ENCODE measurements at places on chromosomes 4 and X.
A peak's percentile ranks its signal among the peaks of the same experiment; 100 is the strongest.

DNA sequence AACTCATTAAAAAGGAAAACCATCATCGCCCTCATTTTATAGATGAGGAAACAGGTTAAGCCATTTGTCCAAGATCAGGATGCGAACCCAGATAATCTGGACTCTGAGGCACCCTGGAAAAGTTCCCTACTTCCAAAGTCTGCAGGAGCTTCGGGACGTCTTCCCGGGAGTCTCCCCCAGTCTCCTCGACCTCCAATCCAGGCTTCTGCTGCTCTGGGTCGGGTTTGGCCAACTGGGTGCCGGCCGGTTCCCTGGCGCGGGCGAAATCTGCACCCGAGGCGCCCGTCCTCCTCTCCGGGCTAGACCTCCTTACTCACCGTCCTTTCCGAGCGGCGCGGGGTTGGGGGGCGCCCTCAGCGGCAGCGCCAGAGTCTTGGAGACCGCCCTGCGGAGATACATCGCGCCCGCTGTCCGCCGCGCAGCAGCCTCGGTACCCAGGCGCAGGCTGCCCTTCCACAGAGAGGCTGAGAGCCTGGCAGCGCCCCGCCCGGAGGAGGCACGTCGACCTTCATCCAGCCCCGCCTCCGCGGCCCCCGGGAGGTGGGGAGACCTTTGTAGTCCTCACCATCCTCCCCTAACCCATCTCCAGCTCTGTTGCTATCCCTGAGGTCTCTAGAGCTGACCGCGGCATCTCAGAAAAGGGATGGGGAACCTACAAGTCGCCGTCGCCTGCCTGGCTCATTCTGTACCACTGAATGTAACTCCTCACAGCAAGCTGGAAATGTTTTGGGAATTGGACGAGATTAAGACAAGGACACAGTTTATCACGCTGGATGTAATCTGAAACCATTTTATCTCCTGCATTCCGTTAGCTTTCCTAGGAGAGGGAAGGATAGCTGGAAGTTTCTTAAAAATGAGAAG is at the start of gene MGARP:
Gene MGARP (minus strand): TSS at position 466 of the 861 bp plus-strand sequence. CDS start 67 bp downstream, at position 399.
- peak; percentile 28 for DNase-seq

DNA sequence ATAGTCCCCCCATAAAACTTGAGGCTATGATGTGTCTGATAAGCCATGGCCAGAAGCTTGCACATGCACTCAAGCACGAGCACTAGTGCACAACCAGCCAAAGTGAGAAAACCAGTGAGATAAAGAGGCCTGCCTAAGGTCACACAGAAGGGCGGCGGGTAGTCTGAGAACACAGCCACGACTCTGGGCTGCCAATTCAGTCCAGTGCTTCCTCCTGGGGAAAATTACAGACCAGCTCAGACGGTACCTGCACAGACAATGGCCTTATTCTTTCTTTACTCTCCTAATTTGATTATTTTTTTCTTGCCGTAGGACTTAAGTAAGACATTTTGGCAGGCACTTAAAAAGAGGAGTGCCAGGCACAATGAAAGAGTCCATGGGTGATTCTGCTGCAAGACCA is 533.2 kb upstream of the FAT1 start:
- DNase-seq: no peak

GRCh38 chr4:148192526-148192925 is 249.7 kb downstream of the NR3C2 start:
- no peak for DNase-seq

- DNase-seq: no peak
Measured at GRCh38 chrX:40151211-40152172, 53.7 kb upstream of the BCOR start.

- no peak for DNase-seq
Measured at GRCh38 chr4:114423582-114423981, 175.0 kb upstream of the UGT8 start.

DNA sequence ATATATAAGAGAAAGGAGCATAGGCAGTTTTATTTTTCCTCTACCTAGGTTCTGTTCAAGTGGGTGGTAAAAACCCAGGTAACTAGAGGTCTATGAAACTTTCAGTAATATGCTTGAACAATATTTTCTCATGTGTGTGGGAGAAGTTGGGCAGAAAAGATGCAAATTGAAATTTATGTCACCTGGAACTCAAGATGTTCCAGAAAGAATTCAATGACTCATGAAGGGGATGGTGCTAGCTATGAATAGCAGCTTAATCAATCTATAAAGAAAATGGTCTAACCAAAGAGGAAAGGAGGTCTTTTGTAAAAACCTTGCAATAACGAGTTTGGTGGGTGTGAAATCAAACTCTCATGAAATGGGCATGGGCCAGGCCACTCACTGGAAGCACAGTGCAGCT is 263.8 kb downstream of the INPP4B start:
- DNase-seq: no peak

DNA sequence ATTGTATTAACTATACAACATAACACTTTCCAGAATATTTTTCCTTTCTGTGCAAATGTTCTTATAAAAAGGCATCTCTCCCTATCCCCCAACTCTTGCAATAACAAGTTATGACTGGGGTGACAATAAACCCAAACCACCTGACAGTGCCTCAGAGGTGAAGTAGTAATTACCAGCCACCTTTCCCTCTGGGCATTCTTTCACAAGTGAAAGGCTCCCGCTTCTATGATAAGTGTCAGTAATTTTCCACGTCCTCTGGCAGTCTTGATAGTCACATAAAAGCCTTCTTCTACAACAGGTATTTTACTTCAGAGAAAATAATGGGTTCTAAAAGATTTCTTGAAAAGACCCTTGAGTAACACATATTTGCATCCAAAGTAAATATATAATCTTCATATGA is 82.7 kb downstream of the MANBA start:
- DNase-seq: no peak

GRCh38 chrX:40878766-40879165 is 143.4 kb upstream of the MED14 start:
- DNase-seq: no peak

- peak; percentile 17 for DNase-seq
Measured at GRCh38 chr4:1310031-1310795, 20.5 kb downstream of the MAEA start.

GRCh38 chr4:87087015-87087414 is 133.4 kb downstream of the KLHL8 start:
- no peak for DNase-seq

DNA sequence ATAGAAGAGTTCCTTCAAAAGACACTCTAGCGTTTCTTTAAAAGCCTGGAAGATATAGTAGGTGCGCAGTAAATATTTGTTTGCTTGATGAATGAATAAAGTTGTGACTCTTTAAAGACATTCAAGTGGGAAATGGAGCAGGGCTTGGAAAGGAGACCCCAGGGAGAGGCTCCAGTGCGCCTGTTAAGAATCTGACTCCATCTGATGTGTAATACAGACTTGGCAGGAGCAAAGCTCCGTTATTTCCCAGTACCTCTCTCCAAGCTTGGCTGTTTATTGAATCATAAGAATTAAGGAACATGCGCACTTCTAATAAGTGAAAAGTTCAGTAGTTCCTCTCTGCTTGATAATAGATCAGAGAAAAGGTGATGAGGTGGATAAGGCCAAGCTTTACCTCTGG is 18.8 kb upstream of the KLHL8 start:
- no peak for DNase-seq

DNA sequence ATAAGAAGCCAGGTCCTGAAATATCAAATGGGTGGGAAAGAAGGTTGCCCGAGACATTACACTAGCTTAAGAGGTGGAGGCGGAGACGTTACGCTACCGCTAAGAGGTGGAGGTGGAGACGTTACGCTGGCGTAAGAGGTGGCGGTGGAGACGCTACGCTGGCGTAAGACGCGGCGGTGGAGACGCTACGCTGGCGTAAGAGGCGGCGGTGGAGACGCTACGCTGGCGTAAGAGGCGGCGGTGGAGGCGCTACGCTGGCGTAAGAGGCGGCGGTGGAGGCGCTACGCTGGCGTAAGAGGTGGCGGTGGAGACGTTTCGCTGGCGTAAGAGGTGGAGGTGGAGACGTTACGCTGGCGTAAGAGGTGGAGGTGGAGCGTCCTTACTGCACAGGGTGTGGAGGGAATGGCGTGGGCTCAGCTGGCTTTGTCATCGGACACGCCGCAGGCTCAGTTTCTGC is 12.8 kb downstream of the CYP4V2 start:
- DNase-seq: peak; percentile 74

- DNase-seq: peak; percentile 39
Measured at GRCh38 chr4:46389301-46389775, 590 bp downstream of the GABRA2 start.

DNA sequence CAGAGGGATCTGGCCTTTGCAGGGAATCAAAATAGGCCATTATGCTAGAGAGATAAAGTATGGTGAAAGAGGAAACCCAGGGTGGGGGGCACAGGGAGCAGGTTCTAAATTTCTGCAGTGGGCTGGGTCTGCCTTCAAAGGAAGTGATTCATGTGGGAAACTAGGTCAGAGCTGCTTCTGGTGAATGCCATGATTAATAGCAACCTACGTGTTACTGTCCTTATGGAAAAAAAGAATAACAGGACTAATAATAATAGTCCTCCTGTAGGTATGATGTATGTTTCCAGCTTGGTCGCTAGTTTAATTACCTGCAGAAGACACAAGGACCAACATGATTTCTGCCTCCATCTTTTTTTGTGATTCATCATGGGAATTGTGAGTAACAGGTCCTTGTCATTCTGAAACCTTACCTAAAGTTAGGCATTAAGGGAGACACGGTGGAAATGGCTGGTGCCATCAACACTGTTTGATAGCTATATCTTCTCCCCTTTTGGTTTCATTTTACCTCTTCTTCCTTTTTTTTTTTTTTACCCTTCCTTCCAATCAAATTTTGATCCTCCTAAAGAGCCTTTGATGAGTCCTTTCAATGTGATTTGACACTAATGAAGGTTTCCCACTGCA is 180.4 kb downstream of the CPEB2 start:
- DNase-seq: peak; percentile 84

GRCh38 chrX:11099465-11099864 is 11.7 kb upstream of the HCCS start:
- DNase-seq: no peak

GRCh38 chrX:129786210-129786651 is 6.5 kb downstream of the SASH3 start:
- no peak for DNase-seq

DNA sequence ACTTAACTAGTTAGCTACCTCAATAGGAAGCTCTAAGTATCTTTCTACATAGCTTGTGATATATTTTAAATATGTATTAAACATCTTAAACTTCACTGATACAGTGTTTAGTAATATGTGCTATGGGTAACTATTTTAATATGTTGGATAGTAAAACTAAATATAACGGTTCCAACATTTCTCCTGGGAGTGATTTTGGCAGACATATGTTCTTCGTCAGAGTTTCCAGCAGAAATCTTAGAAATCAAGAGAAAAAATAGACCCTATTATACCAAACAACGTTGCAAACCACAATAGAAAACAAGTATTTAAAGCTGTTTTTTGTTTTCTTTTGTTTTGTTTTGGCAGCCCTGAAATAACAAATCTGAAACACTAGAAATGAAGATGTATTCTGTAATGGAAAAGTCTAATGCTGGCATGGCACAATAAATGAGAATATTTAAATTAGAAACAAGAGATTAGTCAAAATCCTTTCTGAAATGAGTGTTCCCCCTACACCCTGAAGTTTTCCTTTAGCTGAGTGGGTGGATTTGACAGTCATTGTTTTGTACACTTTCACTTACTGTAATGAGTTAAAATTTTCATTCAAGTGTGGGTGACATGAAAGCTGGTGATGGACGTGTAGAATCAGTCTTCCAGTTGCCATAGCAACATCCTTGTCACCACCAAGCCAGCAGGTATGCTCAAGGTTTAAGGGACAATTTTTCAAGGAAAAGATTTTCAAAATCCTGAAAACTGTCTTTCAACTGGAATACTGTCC is 233.5 kb downstream of the SCFD2 start:
- no peak for DNase-seq

DNA sequence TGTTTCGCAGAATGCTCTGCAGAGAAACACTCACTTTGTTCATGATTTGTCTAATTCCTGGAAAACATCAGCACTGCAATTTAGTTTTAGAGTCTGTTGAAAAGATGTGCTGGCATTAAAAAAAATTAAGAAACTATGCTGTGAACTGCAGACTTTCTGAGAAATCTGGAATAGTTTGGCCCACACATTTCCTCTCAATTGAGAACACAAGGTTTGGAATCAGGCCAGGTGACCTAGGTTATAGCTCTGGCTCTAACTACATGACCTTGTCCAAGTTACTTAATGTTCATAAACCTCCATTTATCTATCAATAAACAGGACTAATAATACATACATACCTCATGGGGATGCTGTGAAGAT is 61.4 kb upstream of the ENPEP start:
- DNase-seq: no peak

GRCh38 chr4:55609393-55609866 is 17.4 kb upstream of the PDCL2 start:
- peak; percentile 3 for DNase-seq

- no peak for DNase-seq
Measured at GRCh38 chr4:52112411-52112810, 61.3 kb downstream of the SPATA18 start.

DNA sequence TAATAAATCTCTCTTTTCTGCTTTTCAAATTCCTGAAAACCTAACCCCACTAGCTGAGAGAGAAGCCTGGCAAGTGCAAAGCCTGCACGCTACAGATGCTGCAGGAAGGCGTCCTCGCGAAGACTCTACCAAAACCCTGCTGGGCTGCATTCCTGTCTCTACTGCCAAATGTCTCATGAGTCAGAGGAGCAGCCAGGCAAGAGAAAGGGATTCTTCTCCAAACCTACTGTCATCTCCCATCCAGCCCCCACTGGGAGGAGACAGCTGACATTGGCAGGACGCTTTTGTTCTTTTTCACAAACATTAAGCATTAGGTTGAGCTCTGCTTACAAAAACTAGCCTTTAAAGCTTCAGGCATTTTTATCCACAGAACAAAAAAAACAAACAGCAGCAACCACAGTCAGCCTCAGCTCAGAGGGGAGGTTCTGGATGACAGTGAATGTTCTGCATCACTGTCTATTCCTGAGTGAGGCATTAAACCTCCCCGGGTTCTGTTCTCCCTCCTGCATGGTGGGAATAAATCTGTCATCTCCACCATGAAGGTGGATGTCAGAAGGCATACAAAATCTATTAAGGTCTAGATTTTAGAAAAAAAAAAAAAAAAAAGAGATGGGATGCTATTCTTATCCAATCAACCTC is 18.0 kb downstream of the CRMP1 start:
- peak; percentile 50 for DNase-seq

- peak; percentile 80 for DNase-seq
Measured at GRCh38 chr4:185346975-185347601, 48.6 kb downstream of the LRP2BP start.

DNA sequence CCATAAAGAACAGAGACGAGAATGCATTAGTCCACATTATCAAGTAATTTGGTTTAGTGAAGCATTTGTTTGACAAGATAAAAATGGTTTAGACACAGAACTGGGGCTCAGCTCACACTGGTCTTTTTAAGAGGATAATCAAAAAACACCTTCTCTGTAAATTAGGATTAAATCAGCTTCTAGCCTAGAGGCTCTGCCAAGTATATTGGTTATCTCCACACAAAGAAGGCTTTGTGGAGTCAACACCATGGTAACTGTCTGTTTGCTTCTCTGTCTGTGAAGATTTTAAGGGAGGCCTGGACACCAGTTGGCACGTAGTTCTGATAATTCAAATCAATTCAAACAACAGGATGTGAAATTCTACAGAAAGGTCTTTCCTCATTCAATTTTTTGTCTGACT is 687.0 kb downstream of the DMD start:
- DNase-seq: no peak

- DNase-seq: no peak
Measured at GRCh38 chr4:8114456-8115202, 44.0 kb downstream of the ABLIM2 start.

Data from choroid plexus epithelial cell (primary cell).